ENCODE measurements at places on chromosomes 5 and 9.

- no peak for DNase-seq
Measured at GRCh38 chr5:88785746-88786565, 97.0 kb downstream of the MEF2C start.

GRCh38 chr5:111498346-111498745 is 14.0 kb downstream of the STARD4 start:
- DNase-seq: no peak

GRCh38 chr9:94991961-94992907 is 265.7 kb downstream of the AOPEP start:
- DNase-seq: no peak

- no peak for DNase-seq
Measured at GRCh38 chr9:108257382-108257781, 598.4 kb downstream of the ACTL7B start.

GRCh38 chr5:136620016-136620419 is 254.7 kb upstream of the TRPC7 start:
- DNase-seq: no peak

- no peak for DNase-seq
Measured at GRCh38 chr9:93027750-93028149, 30.8 kb upstream of the SUSD3 start.

DNA sequence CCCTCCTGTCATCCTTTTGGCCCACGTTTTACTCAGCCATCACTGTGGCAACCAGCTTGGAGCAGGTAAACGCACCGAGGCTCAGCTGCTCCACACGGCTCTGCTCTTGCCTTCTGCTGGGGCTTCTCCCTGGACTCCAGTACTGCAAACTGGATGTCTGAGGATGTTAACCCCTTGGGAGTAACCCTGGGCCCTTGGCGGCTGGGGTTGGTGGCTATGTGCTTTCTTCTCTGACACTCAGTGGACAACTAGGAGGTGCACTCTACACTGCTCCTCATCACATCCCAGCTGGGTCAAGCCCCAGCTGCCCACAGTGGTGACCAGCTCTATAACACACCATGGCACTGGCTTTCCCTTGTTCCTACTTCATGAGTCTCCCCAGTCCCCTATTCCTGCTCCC is 12.2 kb upstream of the CYSTM1 start:
- DNase-seq: no peak

DNA sequence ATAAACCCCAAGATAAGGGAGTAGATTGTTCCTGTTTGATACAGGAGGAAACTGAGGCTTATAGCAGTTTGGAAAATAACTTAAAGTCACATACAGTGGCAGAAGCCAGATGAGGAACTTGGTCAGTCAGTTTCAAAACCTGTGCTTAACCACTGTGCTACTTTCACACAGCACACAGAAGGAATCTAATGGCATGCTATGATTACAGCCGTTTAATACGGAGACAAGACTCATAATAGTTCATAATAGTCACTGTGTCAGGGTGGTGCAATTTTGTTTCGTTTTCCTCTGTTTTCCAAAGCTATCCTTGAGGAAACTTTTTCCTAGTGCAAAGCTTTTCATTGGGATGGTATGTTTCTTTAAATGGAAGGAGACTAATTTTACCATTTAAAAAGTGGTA is 112.3 kb downstream of the GCNT1 start:
- no peak for DNase-seq

DNA sequence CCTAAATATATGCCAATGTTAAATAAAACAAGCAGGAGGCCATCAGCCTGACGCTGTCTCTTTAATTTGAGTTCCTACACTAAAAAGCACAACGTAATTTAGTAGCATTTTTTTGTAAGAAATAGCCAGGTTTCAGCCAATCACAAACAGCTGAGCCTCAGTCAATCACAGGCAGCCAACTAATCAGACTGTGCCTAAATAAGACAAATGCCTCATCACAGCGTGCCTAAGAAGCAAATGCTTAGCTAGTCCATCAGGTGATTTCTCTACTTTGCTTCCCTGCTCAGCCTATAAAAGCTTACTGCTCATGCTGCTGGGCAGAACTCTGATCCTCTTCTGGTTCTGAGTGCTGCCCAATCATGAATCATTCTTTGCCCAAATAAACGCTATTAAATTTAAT is 38.3 kb upstream of the RORB start:
- no peak for DNase-seq

DNA sequence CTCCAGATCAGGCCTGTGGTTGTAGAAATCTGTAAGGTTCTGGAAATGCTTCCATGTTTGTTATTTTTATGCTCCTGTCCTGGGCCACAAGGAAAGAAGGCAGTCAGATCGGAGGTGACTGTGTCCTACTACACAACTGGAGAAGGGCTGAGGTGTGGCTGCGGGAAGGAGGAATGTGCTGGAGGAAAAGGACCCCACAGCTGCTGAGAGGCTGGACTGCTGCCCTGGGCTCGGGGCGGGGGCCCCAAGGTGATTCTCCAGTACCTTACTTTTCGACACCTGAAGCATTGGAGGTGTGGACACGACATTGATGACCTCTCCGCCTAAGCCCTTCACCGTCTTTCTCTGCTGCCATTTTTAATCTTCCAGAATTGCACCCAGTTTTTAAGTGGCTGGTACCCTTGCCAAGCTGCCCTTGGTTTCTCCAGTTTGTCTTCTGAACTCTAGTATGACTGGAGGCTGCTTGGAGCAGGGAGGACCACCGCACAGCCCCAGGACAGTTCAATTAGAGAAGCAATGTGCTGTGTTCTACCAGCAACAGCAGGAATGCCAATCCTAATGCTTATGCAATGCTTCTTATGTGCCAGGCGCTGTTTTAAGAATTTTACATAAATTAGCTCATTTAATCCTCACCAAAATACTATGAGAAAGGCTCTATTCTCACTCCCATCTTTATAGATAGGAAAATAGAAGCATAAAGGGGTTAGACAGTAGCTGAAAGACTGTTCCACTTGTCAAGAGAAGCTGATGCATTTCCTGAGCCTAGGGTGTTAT is 13.5 kb upstream of the ANKRD33B start:
- DNase-seq: no peak

DNA sequence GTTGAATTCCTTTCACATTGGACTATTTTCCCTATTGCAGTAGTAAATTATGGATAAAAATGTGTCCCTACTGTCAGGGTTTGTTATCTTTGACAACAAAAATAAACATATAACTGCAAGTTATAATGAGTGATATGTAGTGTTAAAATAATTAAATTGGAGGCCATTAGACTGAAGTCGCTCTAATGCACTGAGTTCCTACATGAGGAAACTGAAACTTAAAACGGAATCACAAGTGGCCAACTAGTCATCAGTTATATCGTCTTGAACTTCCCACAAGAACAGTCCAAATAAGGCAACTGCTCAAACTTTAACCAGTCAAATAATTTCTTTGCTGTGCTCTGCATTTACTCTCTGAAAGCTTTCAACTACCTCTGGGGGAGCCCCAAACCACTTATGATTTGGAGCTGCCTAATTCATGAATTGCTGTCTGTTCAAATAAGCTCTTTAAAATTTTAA is 2.1 kb upstream of the IFT74 start:
- DNase-seq: no peak

GRCh38 chr5:50855001-50855400 is 188.6 kb downstream of the PARP8 start:
- no peak for DNase-seq

- DNase-seq: no peak
Measured at GRCh38 chr5:41286165-41286564, 72.8 kb upstream of the C6 start.

- DNase-seq: no peak
Measured at GRCh38 chr5:1519631-1520210, 4.0 kb downstream of the LPCAT1 start.

- no peak for DNase-seq
Measured at GRCh38 chr9:92680166-92681119, 10.5 kb upstream of the IPPK start.

DNA sequence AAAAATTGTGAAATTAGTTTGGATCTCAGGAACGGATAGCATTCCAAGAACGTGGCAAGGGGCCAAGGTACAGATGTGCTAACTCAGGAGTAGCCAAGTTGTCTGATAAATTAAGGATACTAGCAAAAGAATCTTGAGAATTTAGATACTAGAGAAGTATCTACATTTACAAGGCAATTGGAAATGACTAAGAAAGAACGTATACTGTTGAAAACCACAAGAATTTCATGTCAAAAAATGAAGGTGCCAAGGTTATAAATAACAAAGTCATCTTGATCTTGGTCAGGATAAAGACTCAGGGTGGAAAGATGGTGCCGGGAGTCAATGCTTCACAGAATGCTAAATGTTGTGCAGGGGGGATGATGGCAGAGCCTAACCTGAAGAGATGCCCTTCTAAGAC is 19.2 kb downstream of the CAPSL start:
- no peak for DNase-seq

DNA sequence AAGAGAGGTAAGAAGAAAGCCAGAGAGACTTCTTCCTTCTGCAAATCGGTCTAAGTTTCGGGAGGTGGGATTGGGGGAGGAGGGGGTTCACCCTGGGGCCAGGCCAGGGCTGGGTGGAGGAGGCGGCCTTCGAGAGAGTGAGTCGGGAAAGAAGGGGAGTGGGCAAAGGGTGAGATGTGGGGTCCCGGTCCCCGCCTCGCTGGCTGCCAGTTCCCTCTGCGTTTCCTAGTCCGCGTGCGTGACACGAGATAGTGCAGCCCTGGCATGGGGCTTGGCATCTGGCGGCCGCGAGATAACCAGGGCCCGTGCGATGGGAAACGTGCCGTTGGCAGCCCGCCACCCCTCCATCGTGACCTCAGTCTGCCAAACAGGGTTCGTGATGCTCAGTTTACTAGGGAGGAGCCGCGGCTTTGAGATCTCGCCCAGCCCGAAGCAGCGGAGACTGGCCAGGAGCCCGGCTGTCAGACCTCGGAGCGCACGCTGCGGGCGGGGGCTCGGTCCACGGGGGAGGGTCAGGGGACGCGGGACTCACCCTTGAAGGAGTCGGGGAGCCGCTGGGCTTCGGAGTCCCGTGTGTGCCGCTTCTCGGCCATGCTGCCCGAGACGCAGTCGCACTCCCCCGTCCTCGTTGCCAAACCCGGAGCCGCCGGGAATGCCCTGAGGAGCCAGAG is at the start of gene STOM:
TSS of gene STOM (minus strand) at position 656 of the 671 bp plus-strand sequence. CDS start at position 593, 63 bp downstream.
- DNase-seq: peak; percentile 37

- no peak for DNase-seq
Measured at GRCh38 chr5:126651013-126651577, 50.3 kb downstream of the PHAX start.

- no peak for DNase-seq
Measured at GRCh38 chr5:120538149-120538548, 74.0 kb downstream of the PRR16 start.

DNA sequence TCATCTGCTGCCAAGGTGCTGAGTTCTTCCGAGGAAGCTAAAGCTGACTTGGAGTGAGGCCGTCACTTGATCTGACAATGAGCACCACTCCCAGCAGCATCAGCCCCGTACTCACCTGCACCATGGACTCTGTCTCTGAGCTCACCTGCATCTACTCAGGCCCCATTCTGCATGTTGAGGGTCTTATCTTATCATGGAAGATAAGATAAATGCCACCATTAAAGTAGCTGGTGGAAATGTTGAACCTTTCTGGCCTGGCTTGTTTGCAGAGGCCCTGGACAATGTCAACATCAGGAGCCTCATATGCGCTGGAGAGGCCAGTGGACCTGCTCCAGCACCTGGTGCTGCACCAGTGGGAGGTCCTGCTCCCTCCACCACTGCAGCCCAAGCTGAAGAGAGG is 35.0 kb upstream of the HMGCS1 start:
- no peak for DNase-seq

DNA sequence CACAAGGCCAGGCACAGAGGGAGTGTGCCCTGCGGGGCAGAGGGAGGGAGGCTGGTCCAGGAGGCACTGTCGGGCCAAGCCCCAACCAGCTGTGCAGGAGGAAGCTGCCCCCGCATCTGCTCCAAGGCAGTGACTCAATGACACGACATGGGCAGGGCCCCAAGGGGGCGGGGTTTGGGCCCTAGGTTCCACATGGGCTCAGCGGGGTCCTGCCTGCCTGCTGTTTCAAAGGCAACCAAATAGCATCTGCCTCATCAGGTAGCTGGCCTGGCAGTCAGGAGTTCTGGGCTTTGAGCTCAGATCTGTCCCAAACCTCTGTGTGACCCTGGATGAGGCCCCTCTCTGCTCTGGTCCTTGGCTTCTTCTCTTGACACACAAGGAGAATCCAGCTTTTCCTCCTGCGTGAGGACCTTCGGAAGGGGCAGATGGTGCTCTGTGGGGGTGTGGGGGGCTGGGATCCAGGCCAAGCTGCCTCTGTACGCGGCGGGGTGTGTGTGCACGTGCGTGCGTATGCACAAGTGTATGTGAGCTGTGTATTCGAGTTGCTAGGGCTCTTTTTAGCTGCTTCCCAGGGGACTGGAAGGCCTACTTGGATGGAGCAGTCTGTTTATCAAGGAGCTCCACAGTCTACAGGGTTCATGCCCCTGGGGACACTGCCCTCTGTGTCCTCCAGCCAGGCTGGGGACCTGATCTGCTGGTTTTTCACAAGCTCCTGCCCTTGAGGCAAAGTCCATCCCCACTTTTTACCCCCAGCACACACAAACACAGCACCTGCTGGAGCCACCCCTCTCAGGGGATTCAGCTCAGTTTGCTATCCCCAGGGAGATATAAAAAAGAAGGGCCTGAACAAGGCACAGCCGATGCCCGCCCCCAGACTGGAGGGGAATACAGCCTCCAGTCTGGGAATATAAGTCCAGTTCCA is 138.9 kb downstream of the RGS3 start:
- DNase-seq: no peak

- no peak for DNase-seq
Measured at GRCh38 chr5:169746147-169746694, 109.1 kb downstream of the DOCK2 start.

DNA sequence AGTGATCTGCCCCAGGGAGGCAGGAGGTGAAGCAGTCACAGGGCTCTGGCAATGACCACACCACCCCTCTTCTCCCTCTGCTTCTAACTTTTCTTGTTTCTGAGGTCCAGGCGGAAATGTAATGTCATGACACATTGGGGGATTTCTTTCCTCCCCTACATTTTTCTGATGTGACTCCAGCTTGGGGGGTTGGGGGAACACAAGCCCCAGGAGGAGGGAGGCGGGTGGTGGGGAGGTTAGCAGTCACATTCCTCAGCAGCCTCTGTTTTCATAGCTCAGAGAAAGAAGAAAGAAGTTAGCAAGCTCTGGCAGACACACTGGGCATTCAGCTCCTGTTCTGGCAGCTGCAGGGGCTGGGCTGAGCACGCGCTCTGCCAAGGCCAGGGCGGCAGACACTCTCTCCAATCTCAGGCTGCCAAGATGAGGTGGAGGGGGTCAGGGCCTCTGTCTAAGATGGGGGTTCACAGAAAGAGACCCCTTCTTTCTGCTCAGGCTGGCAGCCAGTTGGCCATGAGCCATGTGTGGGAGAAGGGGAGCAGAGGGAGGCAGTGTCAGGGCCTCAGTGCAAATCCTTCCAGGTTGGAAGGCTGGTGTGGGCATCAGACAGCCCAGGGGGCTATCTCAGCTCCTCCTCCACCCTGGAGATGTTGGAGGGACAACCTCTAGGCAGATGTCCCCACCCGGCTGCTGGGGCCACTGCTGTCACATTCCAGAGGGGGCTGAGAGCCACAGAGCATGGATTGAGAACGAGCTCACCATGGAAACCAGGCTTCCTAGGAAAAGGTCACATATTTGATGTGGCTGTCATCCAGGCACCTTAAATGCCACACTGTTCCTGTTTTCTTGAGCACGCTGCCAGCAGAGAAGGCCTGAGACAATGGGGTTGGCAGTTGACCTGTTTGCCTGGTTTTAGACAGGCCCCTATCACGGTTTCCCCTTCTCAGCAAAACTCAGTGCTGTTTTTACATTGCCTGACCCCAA is 20.1 kb upstream of the PFDN1 start:
- no peak for DNase-seq

- DNase-seq: no peak
Measured at GRCh38 chr9:95727947-95728520, 147.5 kb upstream of the ERCC6L2 start.
